ENCODE measurements at places on chromosomes 7 and 10.

- H3K4me1 ChIP-seq, result no peaks in the 10 kb centered on the region
- H3K4me3 ChIP-seq, result no peak overlapping the region
- H3K27me3 ChIP-seq, result no peaks in the 10 kb centered on the region
- no peak for DNase-seq
- no peak overlapping the region for H3K27ac ChIP-seq
Observed at GRCh38 chr7:131735101-131735500, 178.7 kb upstream of the PODXL start.

- no peaks in the 10 kb centered on the region for H3K27me3 ChIP-seq
- DNase-seq, result no peak
- peaks cover 65% of the 10 kb centered on the region for H3K4me1 ChIP-seq
- H3K27ac ChIP-seq, result peak overlapping the region; percentile 95
- H3K4me3 ChIP-seq, result peak overlapping the region; percentile 97
Observed at GRCh38 chr7:816751-817671, 15.3 kb upstream of the SUN1 start.

GRCh38 chr10:59702347-59702746, 7.3 kb downstream of the SLC16A9 start:
- no peak overlapping the region for H3K4me3 ChIP-seq
- DNase-seq, result no peak
- no peaks in the 10 kb centered on the region for H3K27me3 ChIP-seq
- no peaks in the 10 kb centered on the region for H3K36me3 ChIP-seq

DNA sequence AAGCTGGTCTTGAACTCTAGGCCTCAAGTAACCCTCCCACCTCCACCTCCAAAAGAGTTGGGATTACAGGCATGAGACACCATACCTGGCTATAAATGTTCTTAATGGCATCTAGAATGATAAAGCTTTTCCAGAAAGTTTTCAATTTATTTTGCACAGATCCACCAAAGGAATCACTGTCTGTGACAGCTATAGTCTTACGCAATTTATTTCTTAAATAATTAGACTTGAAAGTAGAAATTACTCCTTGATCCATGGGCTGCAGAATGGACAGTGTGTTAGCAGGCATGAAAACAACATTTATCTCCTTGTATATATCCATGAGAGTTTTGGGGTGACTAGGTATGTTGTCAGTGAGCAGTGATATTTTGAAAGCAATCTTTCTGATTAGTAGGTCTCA, 33.8 kb downstream of the GALNT11 start:
- peaks cover 11% of the 10 kb centered on the region for H3K4me1 ChIP-seq
- no peak overlapping the region for H3K27ac ChIP-seq
- DNase-seq, result no peak
- no peaks in the 10 kb centered on the region for H3K27me3 ChIP-seq

GRCh38 chr7:90629297-90629918, 33.3 kb downstream of the CDK14 start:
- DNase-seq, result no peak
- no peaks in the 10 kb centered on the region for H3K27me3 ChIP-seq
- no peaks in the 10 kb centered on the region for H3K36me3 ChIP-seq
- peaks cover 3% of the 10 kb centered on the region for H3K4me1 ChIP-seq
- H3K27ac ChIP-seq, result no peak overlapping the region

GRCh38 chr7:28643188-28643569, 230.9 kb downstream of the CREB5 start:
- no peak overlapping the region for H3K4me3 ChIP-seq
- H3K4me1 ChIP-seq, result peaks cover 12% of the 10 kb centered on the region
- DNase-seq, result no peak

GRCh38 chr10:110011681-110012080, 3.9 kb downstream of the ADD3 start:
- no peaks in the 10 kb centered on the region for H3K36me3 ChIP-seq
- peak overlapping the region; percentile 53 for H3K27ac ChIP-seq
- H3K4me1 ChIP-seq, result peaks cover 40% of the 10 kb centered on the region
- DNase-seq, result no peak
- H3K4me3 ChIP-seq, result no peak overlapping the region

GRCh38 chr10:124198871-124199270, 105.5 kb upstream of the CHST15 start:
- no peaks in the 10 kb centered on the region for H3K27me3 ChIP-seq
- peak overlapping the region; percentile 86 for H3K27ac ChIP-seq
- no peaks in the 10 kb centered on the region for H3K36me3 ChIP-seq
- no peaks in the 10 kb centered on the region for H3K4me1 ChIP-seq
- no peak overlapping the region for H3K4me3 ChIP-seq
- DNase-seq, result no peak

DNA sequence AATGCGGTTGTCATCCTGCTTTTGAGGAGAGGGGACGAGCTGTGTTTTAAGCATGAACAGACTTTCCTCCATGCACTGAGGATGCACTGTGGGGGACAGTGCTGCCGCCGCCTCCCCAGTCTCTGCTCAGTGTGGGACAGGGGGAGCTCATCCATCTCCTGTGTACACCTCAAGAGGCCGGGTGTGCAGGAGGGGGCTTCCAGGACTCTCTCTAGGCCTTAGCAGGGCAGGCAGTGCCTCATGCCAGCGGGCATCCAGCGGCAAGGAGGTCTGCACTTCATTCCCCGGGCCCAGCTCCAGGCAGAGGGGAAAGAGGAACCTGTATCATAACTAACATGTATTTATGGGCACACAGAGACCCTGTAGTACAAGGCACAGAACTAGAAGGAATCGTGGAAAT, 89.7 kb downstream of the DIP2C start:
- no peaks in the 10 kb centered on the region for H3K36me3 ChIP-seq
- DNase-seq, result no peak
- H3K4me1 ChIP-seq, result peaks cover 81% of the 10 kb centered on the region
- no peak overlapping the region for H3K4me3 ChIP-seq

- DNase-seq, result no peak
- H3K4me3 ChIP-seq, result no peak overlapping the region
- no peaks in the 10 kb centered on the region for H3K36me3 ChIP-seq
- H3K27me3 ChIP-seq, result no peaks in the 10 kb centered on the region
Observed at GRCh38 chr7:115005251-115005650, 83.4 kb downstream of the MDFIC start.

DNA sequence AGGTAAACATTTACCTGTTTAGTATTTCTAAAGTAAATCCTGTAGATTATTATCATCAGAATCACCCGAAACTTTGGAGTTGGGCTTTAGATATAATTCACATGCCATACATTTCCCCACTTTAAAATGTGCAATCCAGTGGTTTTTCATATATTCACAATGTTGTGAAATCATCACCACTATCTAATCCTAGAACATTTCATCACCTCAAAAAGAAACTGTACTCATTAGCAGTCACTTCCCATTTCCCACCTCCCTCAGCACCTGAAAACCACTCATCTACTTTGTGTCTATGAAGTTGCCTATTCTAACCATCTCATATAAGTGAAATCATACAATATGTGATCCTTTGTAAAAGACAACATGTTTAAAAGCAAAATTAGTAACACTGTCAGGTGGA, 182.6 kb downstream of the FZD1 start:
- no peak for DNase-seq
- H3K4me1 ChIP-seq, result no peaks in the 10 kb centered on the region
- no peaks in the 10 kb centered on the region for H3K36me3 ChIP-seq
- no peak overlapping the region for H3K4me3 ChIP-seq

GRCh38 chr7:141339603-141340002, 211.6 kb upstream of the AGK start:
- H3K4me1 ChIP-seq, result no peaks in the 10 kb centered on the region
- DNase-seq, result no peak
- no peak overlapping the region for H3K4me3 ChIP-seq
- H3K27ac ChIP-seq, result no peak overlapping the region
- H3K27me3 ChIP-seq, result no peaks in the 10 kb centered on the region

- no peaks in the 10 kb centered on the region for H3K27me3 ChIP-seq
- no peak for DNase-seq
- no peak overlapping the region for H3K27ac ChIP-seq
- no peaks in the 10 kb centered on the region for H3K4me1 ChIP-seq
- H3K4me3 ChIP-seq, result no peak overlapping the region
Observed at GRCh38 chr7:127895360-127895759, 135.9 kb downstream of the LRRC4 start.

GRCh38 chr7:2102375-2102723, 130.4 kb downstream of the MAD1L1 start:
- no peaks in the 10 kb centered on the region for H3K27me3 ChIP-seq
- no peaks in the 10 kb centered on the region for H3K36me3 ChIP-seq
- H3K4me3 ChIP-seq, result no peak overlapping the region
- peaks cover 15% of the 10 kb centered on the region for H3K4me1 ChIP-seq
- H3K27ac ChIP-seq, result no peak overlapping the region

DNA sequence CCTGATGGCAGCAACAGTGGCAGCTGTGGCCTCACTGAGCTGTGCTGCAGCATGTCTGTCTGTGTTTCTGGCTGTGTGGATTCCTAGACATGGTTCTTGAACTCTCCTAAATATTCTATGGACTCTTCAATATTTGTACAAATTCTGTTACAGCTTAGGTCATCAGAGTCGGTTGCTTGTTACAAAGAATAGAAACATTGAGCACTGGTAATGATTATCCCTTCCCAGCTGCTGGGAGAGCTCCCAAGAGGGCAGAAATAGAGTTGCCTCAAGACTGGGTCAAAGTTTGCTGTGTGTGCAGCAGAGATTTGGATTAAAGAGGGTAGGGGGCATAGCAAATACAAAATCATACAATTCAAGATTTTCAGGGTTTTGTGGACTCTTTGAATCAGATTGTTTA, 337.1 kb upstream of the AKR1E2 start:
- no peak overlapping the region for H3K27ac ChIP-seq
- no peaks in the 10 kb centered on the region for H3K36me3 ChIP-seq
- H3K27me3 ChIP-seq, result no peaks in the 10 kb centered on the region
- DNase-seq, result no peak
- H3K4me1 ChIP-seq, result no peaks in the 10 kb centered on the region

DNA sequence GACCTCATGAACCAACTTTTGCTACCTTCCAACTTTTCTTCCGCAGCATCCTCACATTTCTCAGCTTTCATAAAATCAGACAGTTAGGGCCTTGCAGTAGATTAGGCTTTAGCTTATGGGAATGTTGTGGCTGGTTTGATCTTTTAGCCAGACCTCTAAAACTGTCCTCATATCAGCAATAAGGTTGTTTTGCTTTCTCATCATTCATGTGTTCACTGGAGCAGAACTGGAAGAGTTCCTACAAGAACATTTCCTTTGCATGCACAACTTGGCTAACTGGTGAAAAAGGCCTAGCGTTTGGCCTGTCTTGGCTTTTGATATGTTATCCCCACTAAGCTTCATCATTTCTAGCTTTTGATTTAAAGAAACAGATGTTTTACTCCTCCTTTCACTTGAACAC, 130.0 kb upstream of the LRRTM3 start:
- H3K27me3 ChIP-seq, result no peaks in the 10 kb centered on the region
- H3K4me1 ChIP-seq, result no peaks in the 10 kb centered on the region
- no peak overlapping the region for H3K4me3 ChIP-seq
- H3K36me3 ChIP-seq, result no peaks in the 10 kb centered on the region

DNA sequence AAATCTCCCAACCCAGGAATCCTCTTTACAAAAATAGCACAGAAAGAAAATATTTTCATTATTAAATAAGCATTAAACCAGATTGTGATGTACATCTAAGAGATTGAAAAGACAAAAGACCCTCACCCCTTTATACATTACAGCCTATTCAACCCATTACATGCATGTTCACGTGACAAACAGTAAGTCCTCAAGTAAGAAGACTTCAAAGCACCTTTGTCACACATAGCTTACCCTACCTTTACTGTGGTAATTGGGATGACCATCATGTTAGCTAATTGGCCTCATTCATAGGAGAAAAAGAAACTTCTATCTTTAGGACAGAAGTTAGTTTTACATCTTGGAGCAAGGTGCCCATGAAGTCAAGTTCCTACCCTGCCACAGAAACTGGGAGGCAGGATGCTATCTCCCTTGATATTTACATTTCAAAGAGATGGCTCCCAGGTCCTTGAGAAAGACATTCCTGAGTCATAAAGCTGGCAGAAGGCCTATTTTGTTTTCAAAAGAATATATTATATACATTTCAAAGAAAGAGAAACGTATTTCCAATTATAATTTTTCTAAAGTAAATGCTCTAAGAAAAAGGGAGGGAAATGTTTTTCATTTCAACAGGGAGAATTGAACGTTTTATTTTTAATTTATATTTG, 48.1 kb downstream of the GNAI1 start:
- no peak for DNase-seq
- H3K27me3 ChIP-seq, result no peaks in the 10 kb centered on the region
- no peak overlapping the region for H3K4me3 ChIP-seq
- H3K36me3 ChIP-seq, result no peaks in the 10 kb centered on the region
- no peak overlapping the region for H3K27ac ChIP-seq
- H3K4me1 ChIP-seq, result peaks cover 7% of the 10 kb centered on the region
